Ovary (tissue), 10 donors: ENCODE measurements at places on chromosomes 2 and 18.
A peak's percentile ranks its signal among the peaks of the same experiment; 100 is the strongest.

GRCh38 chr2:100743741-100744140 is 76.2 kb upstream of the NPAS2 start:
- no peak overlapping the region for H3K27ac ChIP-seq
- peaks cover 2% of the 10 kb centered on the region for H3K4me1 ChIP-seq
- DNase-seq: no peak
- H3K4me3 ChIP-seq: no peak overlapping the region
- no peaks in the 10 kb centered on the region for H3K27me3 ChIP-seq

GRCh38 chr2:150612957-150613710 is 125.7 kb upstream of the RND3 start:
- peaks cover 3% of the 10 kb centered on the region for H3K4me1 ChIP-seq
- H3K36me3 ChIP-seq: no peaks in the 10 kb centered on the region
- no peak for DNase-seq

GRCh38 chr2:119198240-119198840 is 25.3 kb upstream of the STEAP3 start:
- no peak overlapping the region for H3K4me3 ChIP-seq
- peaks cover 16% of the 10 kb centered on the region for H3K4me1 ChIP-seq
- DNase-seq: no peak
- no peaks in the 10 kb centered on the region for H3K27me3 ChIP-seq
- no peaks in the 10 kb centered on the region for H3K36me3 ChIP-seq
- H3K27ac ChIP-seq: peak overlapping the region; percentile 32

DNA sequence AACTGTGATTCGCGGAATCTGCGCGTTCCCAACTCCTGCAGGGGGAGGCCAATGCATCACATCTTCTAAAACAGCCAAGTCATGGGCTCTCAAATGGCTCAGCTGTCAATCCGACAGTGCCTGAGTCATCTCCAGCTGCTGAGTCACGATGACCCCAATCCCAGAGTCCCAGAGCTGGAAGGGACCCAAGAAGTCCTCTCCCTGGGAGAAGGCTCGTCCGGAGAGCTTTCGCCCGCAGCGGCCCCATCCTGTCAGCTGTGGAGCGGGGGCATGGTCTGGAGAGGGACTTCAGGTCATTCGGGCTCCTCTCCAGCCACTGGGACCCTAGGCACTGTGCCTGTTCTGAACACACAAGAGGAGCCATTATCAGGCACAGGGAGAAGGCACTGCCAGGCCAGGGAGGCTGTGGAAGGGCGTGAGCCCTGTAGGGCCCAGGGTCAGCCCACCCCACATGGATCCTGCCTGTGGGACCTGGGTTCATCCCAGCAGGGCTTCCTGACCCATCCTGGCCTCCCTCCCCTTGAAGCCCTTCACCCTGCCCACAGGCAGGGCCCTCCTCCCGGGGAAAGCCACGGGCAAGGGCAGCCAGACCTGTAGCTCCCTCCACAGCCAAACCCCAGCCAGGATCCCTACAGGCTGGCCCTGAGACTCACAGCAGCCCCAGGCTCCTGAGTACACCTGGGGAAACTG is 47.6 kb upstream of the GPC1 start:
- H3K4me3 ChIP-seq: no peak overlapping the region
- H3K27ac ChIP-seq: no peak overlapping the region
- H3K27me3 ChIP-seq: no peaks in the 10 kb centered on the region
- H3K4me1 ChIP-seq: peaks cover 5% of the 10 kb centered on the region

DNA sequence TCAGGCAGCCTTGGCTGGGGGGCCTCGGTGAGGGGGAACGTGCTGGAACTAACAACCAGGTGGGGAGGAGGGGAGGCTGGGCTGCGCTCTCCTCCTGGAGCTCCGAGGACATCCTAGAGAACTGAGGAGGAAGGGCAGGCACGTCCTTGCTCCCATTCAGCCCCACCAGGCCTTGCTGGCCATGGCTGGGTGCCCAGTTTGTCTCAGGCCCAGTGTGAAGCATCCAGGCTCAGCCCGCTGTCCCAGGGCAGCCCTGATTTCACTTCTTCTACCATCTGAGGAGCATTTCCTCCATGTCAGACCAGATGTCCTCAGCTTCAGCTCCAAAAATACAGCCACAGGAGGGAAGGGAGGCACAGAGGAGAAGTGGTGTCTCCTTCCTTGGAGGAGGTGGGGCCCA is 125.4 kb downstream of the CELF4 start:
- H3K27ac ChIP-seq: no peak overlapping the region
- H3K4me1 ChIP-seq: peaks cover 5% of the 10 kb centered on the region
- no peak for DNase-seq
- no peak overlapping the region for H3K4me3 ChIP-seq

DNA sequence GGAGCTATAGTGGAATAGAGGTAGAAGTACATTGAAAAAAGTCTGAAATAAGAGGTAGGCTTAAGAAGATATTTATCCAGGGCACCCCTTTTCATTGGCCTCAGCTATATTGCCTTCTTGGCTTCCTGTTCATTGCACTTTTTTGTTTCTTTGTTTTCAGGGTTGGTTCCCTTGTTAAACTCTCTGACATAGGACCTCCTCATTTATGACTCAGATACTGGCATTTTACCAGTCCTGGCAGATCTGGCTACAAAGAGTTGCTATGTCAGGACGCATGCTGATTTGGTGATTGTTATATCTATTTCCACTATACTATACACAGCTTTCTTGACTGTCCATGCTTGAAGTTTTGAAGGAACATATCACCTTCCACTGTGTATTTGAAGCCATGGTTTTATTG is 60.0 kb downstream of the GCA start:
- H3K4me3 ChIP-seq: no peak overlapping the region
- H3K36me3 ChIP-seq: no peaks in the 10 kb centered on the region
- no peaks in the 10 kb centered on the region for H3K4me1 ChIP-seq
- no peaks in the 10 kb centered on the region for H3K27me3 ChIP-seq

DNA sequence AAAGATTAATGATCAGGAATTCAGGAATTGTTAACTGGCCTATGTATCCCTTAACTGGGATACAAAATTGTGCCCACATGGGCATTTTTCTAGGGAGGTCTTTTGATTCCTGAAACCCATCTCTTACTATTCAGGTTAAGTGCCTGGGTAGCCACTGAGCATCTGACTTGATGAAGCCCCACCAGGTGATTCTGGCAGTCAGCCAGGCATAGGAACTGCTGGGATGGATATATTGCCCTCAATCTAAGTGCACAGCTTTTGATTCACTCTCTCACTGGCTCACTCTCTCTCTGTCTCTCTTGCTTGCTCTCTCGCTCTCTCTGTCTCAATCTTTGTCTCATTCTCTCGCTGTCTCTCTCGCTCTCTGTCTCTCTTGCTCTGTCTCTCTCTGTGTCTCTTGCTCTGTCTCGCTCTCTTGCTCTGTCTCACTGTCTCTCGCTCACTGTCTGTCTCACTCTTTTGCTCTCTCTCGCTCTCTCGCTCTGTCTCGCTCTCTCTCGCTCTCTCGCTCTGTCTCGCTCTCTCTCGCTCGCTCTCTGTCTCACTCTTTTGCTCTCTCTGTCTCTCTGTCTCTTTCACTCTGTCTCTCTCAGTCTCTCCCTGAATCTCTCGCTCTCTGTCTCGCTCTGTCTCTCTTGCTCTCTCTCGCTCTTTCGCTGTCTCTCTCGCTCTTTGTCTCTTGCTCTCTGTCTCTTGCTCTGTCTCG is 22.3 kb downstream of the INPP1 start:
- H3K36me3 ChIP-seq: no peaks in the 10 kb centered on the region
- no peaks in the 10 kb centered on the region for H3K27me3 ChIP-seq
- no peaks in the 10 kb centered on the region for H3K4me1 ChIP-seq
- no peak for DNase-seq
- no peak overlapping the region for H3K4me3 ChIP-seq

DNA sequence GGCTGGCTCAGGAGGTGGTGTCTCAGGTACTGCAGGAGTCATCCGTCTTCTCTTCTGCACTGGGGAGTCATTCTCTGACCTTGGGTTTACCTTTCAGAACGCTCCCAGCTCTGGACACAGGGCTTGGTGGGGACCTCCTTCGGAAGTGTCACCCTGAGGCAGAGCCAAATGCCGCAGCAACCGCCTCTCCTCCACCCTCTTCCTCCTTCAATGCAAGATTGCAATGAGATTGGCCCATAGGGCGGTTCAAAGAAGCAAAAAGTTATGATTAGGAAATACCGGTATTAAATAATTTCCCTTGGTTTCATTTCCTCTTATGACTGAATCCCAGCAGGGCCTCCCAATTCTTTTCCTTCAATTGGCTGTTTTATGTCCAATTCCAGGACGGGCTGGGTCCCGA is 178.8 kb downstream of the ACKR3 start:
- H3K4me3 ChIP-seq: no peak overlapping the region
- no peak for DNase-seq
- no peaks in the 10 kb centered on the region for H3K27me3 ChIP-seq
- H3K27ac ChIP-seq: no peak overlapping the region

- H3K4me3 ChIP-seq: no peak overlapping the region
- DNase-seq: no peak
- H3K4me1 ChIP-seq: peaks cover 37% of the 10 kb centered on the region
- H3K27ac ChIP-seq: no peak overlapping the region
- H3K36me3 ChIP-seq: no peaks in the 10 kb centered on the region
These were observed 160.8 kb downstream of the BCL2 start for GRCh38 chr18:63158676-63159291.

DNA sequence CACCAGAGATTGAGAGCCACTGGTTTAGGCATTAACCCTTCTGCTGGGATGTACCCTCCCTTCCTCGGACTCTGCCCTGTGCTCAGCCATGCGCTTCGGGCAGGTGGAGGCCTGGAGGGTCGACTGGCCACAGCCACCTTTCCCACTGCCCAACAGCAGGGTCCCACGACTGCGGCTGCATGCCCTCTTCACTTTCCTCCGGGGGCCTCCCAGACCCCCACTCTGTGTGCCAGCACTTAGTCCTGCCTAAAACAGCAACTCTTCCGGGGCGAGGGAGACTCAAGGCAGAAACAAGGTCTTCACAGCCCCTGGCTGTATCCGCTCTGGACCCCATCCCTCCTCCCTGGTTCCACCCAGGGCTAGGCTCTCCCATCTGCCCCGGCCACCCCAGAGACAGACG is 31.3 kb upstream of the BIN1 start:
- no peak overlapping the region for H3K4me3 ChIP-seq

DNA sequence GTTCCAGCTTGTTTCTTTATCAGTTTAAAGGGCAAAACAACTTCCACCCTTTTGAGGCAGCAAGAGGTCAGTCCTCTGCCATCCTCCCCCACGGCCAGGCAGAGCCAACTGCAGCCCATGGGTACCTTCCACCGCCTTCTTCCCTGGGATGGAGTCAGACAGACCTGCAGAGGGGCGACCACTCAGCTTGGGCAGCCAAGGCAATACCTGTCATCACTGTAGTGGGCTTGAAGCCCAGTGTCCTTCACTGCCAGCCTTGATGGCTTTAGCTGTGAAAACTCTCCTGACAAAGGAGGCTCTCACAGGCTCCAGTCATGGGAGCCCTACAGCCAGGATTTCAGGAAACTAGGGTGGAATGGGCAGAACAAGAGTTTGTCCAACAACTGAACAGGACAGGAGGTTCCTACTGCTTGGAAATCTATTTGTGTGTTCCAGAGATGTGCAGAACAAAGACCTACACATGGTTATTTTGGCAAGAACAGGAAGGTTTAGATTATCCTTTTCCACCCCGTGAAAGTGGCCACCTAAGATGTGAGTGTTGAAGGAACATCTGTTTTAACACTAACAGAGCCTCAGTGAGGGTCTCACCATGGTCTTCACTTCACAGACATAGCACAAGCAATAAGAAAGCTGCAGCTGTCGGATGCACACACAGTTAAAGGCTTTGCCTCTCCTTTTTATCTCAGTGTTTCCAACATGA is 93.9 kb upstream of the RMDN2 start:
- peaks cover 11% of the 10 kb centered on the region for H3K4me1 ChIP-seq
- no peak overlapping the region for H3K4me3 ChIP-seq
- no peaks in the 10 kb centered on the region for H3K27me3 ChIP-seq
- no peak for DNase-seq

DNA sequence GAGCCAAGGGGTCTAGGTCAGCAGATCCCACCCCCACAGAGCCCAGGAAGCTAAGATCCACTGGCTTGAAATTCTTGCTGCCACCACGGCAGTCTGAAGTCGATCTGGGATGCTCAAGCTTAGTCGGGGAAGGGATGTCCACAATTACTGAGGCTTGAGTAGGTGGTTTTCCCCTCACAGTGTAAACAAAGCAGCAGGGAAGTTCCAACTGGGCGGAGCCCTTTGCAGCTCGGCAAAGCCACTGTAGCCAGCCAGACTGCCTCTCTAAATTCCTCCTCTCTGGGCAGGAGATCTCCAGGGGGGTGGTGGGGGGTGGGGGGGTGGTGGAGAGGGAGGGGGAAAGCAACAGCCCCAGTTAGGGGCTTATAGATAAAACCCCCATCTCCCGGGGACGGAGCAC is 419.5 kb downstream of the NUP35 start:
- H3K4me3 ChIP-seq: no peak overlapping the region
- no peak overlapping the region for H3K27ac ChIP-seq
- H3K4me1 ChIP-seq: no peaks in the 10 kb centered on the region

GRCh38 chr2:377414-377813 is 89.5 kb upstream of the ALKAL2 start:
- H3K27me3 ChIP-seq: no peaks in the 10 kb centered on the region
- H3K36me3 ChIP-seq: no peaks in the 10 kb centered on the region
- no peak overlapping the region for H3K4me3 ChIP-seq
- no peaks in the 10 kb centered on the region for H3K4me1 ChIP-seq
- H3K27ac ChIP-seq: no peak overlapping the region
- no peak for DNase-seq

- H3K27ac ChIP-seq: no peak overlapping the region
- peak; percentile 45 for DNase-seq
- peaks cover 11% of the 10 kb centered on the region for H3K4me1 ChIP-seq
These were observed 12.5 kb downstream of the SDC1 start for GRCh38 chr2:20212459-20212870.

DNA sequence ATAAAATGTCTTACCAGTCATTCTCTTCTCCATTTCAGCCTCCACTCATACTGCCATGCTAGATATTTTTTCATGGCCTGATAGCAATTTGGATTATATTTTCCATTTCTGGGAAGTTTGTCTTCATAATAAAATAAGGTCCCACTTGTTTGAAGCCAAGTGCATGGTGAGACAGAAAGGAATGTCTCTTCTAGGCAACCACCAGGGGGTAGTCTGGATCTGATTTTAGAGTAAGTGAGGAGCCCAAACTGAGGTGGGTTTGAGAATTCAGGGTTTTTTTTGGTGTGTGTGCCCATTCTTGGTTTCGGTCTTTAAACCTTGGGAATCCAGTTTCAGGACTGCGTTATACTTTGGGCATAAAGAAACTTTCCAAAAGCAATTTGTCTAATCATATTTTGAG is 315.5 kb downstream of the RPRM start:
- no peaks in the 10 kb centered on the region for H3K4me1 ChIP-seq
- H3K4me3 ChIP-seq: no peak overlapping the region
- no peaks in the 10 kb centered on the region for H3K36me3 ChIP-seq
- no peaks in the 10 kb centered on the region for H3K27me3 ChIP-seq
